ENCODE measurements at places on chromosomes 4 and X. TPM values are rescaled to one million over a fixed set of nuclear protein-coding genes. Genes with fewer than 3 reads are reported as not detected.

DNA sequence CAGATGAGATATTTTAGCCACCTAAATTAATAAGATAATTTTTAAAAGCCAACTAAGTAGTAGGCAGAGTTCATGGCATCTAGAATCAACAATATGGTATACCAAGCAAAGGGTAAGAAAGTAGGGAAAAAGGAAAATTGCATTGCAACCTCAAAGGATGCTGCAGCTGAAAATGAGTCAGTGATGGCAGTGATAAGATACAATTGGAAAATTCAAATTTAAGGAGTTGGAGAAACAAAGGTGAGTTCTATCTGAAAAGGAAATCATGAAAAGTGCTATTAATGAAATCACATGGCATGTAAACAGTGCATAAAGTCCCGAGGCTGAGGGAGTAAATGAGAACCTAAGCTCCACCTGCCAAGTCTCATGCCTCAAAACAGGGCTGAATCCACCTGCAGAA is 33.9 kb downstream of the SHROOM4 start:
- no peak for DNase-seq

GRCh38 chr4:105637408-105638176 is 70.9 kb downstream of the INTS12 start:
- DNase-seq, result peak; percentile 41

DNA sequence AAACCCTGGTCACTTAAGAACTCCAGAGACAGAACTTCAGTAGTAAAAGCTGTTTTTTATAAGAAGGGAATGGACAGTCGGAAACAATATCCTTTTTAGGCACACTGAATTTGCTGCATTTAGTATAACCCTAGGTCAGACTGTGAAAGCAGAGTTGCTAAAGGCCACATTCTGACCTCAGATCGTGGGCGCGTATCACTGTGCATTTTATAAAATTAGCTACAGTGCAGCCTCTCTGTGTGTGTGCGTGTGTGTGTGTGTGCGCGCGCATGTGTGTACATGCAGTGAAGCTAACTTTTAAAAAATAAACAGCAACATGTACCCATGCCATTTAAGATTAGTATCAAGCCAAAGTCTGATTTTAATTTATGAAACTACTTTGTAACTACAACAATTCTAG is 8.0 kb downstream of the ZNF827 start:
- no peak for DNase-seq

GRCh38 chrX:37752936-37753335 is 26.9 kb upstream of the CYBB start:
- DNase-seq, result no peak

DNA sequence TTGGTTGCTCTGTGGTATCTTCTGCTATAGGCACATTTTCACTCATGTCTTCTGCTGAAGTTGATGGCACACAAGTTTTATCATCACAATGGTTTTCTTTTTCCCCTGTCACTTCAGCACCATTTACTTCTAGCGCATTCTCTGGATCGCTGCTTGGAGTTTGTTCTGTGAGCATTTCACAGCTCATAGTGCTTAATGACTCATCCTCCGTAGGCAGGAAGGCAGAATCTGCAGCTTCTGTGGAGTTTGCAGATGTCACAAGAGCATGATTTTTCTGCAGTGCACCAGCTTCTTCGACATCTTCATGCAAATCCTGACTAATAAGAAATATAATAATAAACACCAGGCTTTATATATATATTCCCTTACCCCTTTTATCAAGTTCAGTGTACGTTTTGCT is 83.6 kb downstream of the CHM start:
- no peak for DNase-seq

GRCh38 chr4:472881-473569 is 25.9 kb downstream of the ZNF721 start:
- no peak for DNase-seq

GRCh38 chr4:162874748-162875147 is 291.9 kb downstream of the NAF1 start:
- DNase-seq, result peak; percentile 77

DNA sequence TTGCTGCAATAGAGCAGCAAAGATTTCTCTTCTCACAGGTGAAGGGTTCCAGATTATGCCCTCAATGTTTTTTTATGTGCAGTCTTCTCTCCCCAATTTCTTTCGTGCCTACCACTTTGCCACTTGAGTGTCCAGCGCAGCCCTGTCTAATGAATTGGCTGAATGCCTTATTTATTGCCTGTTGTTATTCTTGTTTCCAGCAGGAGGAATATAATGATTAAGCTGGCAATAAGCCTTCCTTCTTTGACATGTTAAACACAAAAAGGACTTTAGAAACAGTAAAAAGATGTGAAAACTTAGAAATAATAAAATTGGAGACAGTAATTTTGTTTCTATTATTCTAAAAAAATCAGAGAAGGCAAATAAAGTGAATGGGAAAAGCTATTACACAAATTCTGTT is 34.6 kb upstream of the FRAS1 start:
- DNase-seq, result no peak

DNA sequence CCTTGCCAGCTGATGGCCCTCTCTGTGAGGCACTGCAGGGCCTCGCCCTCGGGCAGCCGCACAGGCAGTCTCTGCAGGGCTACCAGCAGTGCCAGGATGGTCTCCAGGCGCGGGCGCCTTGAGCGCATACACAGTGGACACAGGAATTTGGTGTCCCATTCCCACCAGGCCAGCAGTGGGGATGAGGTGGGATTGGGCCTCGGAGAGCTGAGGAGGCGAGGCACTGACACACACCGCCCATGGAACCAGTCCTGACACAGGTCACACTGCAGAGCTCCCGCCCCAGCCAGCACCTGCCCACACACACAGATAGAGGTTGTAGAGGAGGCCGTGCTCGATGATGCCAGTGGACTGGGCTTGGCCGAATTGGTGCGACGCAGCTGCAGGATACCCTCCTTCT is 30.7 kb downstream of the KDM5C start:
- no peak for DNase-seq

DNA sequence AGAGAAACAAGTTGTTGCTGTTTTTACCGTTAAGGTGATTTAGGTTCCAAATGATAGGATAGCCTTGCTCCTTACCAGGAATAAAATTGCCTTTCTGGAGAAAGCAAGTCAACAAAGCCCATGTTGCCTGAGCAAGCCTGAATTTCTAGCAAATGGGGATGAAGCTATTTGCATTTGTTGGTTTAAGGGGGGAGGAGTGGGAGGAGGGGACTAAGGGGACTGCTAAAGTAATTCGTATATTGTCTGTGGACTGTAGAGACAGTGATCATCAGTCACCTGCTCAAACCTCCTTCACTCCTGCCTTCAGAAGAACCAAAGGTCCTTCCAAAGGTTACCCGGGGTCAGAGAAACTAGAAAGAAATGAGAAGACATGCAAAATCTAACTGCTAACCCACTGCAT is 65.8 kb downstream of the SCML2 start:
- no peak for DNase-seq

GRCh38 chr4:51931461-51931860 is 88.5 kb downstream of the DCUN1D4 start:
- no peak for DNase-seq

DNA sequence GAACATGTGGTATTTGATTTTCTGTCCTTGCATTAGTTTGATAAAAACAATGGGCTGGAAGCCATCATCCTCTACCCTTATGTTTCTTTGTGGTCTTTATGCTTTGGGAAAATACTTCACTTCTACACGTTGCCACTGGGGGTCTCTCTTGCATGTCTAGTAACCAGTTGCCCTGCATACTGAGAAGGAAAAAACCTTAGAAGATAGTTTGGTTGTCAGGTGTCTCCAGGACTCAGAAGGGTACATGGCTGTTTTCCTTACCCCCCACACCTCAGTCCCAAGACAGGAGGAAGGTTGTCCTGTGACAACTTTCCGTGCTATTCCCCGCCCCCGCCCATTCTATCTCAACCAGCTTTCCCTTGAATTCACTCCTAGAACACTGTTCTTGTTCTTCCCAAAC is 62.1 kb upstream of the LANCL3 start:
- no peak for DNase-seq

GRCh38 chrX:132488180-132488705 is 595 bp downstream of the MBNL3 start:
- DNase-seq, result peak; percentile 23

- no peak for DNase-seq
These were observed 125.6 kb downstream of the ARHGAP24 start for GRCh38 chr4:85600501-85600900.

DNA sequence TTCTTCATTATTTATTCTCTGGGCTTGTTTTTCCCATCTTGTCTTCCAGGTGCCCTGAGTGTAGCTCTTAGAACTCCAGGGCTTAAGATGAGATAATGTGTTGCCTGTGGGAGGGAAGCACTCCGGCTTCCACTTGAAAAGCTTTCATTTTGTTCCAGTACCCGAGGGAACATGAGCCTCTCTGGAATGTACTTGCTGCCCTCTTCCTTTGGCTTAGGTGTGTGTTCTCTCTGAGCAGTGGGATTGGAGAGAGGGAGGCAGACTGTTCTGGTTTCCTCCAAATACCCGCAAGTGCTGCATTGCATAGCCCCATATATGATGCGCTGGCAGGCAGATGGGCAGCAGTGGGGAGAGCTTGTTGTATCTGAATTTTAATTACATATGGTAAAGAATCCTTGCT is 861 bp upstream of the DTHD1 start:
- DNase-seq, result no peak

- DNase-seq, result no peak
These were observed 19.0 kb downstream of the GAB1 start for GRCh38 chr4:143355540-143356217.

DNA sequence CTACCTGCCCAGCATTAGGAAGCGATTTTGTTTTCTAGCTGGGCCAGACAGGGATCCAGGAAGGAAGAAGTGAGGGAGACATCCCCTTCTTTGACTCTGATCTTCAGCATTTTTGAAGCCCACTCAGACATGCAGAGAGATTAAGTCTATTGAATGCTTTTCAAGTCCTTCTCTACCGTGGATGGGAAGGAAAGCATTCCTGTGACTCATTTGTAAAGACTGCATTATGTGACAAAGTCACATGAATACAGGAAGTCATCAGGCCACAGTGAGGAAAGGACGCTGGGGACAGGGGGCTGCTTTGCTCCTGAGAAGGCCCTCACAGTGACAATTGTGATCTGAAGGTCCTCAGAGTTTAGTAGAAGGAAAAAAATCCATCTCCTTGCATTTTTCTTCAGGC is 67.4 kb upstream of the GBA3 start:
- DNase-seq, result no peak

GRCh38 chrX:109782994-109783700 is 50.1 kb upstream of the ACSL4 start:
- no peak for DNase-seq

DNA sequence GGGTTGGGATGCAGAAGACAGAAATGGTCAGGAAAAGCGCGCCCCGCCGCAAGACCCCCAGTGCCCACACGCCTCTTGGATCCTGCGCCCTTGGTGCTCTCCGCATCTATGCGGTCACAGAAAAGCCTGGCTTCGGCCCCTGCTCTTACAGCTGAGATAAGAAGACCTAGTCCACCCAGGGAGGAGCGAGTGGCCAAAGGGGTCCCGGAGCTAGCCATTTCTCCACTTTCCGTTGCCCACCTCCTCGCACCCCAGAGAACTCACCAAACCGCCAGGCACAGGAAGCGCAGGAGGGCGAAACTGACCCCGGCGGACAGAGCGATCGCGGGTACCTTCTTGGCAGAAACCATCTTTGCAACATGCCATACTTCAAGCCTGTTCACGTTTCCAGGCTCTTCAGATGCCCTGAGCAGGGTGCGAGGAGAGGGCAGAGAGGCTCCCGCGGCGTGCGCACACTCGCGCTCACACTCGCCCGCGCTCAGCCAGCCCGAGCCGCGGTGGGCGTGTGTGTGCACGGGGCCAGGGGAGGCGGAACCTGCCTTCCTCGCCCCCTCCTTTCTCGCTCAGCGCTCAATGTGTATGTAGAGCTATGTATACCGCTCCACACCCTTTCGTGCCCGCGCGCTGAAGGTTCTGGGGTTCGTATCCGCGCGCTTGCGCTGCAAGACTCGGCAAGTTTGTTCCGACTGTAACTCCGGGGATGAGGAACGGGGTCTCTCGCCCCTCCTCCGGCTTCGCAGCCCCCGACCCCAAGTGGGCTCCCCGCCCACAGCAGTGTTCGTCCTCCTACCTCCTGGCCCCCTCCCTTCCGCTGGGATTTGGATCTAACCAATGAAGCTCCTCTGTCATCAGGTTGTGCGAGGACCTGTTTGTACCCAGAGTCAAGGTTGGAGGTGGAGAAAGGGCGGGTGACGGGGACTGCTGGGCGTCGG is at the start of gene GABRA4:
Gene GABRA4 (minus strand): TSS at position 507 of the 932 bp plus-strand sequence. CDS start 157 bp downstream, at position 350.
- DNase-seq, result no peak

- DNase-seq, result no peak
These were observed 756.3 kb downstream of the CCSER1 start for GRCh38 chr4:90883519-90883918.

DNA sequence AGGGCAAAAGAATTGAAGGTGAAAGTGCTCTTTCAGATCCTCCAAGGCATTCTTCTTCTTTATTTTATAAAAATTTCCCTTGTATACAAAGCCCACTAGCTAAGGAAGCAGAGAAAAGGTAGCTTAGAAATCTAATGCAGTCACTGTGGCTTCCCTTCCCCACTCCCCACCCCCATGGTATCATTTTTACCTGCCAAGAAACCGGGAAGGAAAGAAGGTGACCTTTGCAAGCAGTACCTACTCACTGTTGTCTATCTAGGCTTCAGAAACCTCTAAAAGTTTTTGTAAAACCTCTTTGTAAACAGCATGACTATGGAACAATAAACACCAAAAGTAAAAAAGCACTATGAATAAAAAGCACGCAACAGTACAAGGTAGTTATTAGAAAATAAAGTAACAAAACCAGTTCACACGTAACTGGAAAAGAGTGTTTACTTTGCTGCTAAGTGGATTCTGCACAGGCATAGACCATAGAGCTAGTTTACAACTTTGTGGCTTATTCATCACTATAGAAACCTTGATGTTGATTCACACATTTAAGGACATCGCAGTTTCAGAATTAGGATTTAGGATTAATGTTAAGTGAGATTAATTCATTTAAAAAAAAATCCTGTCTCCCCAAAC is 109.6 kb upstream of the FTHL17 start:
- no peak for DNase-seq

GRCh38 chr4:81196126-81196650 is 18.8 kb downstream of the PRKG2 start:
- no peak for DNase-seq

The SLC49A3 gene
- 15.5 TPM for polyA plus RNA-seq

The TMEM184C gene
- polyA plus RNA-seq, result 23.7 TPM

The PPP4R3C gene
- not detected for polyA plus RNA-seq

The HTRA3 gene
- 50.1 TPM for polyA plus RNA-seq

The KCTD8 gene
- 0.69 TPM for polyA plus RNA-seq

The GALNT7 gene
- polyA plus RNA-seq, result 31.3 TPM

The GDPD2 gene
- 0.39 TPM for polyA plus RNA-seq

The GUCY1A1 gene
- 14.7 TPM for polyA plus RNA-seq

The MED14 gene
- 32.9 TPM for polyA plus RNA-seq

The RADX gene
- polyA plus RNA-seq, result 2.5 TPM

The BTK gene
- 2.0 TPM for polyA plus RNA-seq

The TCEAL9 gene
- 159 TPM for polyA plus RNA-seq

The HTN3 gene
- not detected for polyA plus RNA-seq

All from muscle of back (tissue), 13 donors.